ENCODE measurements at places on chromosomes 16 and 17.

GRCh38 chr17:82908543-82909160 lies 68.8 kb upstream of the ZNF750 start:
- no peak for DNase-seq

GRCh38 chr17:76088041-76088867 lies 9.3 kb downstream of the ZACN start:
- DNase-seq, result no peak

DNA sequence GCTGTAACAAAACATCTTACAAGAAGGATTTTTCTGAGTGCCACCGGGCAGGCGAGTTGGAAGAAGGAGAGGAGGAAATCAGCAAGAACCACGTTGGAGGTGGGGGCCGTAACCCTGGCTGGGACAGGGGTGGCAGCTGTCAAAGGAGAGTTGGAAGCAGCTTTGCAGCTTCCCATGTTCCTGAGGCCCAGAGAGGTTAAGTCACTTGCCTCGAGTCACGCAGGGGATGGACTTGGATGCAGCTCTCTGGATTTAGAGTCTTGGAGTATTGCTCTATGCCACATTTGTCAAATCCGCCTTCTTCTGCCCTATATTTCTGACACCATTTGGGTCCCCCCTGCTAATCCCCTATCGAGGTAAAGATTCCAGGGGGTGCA lies 83.0 kb upstream of the CIBAR2 start:
- no peak for DNase-seq

DNA sequence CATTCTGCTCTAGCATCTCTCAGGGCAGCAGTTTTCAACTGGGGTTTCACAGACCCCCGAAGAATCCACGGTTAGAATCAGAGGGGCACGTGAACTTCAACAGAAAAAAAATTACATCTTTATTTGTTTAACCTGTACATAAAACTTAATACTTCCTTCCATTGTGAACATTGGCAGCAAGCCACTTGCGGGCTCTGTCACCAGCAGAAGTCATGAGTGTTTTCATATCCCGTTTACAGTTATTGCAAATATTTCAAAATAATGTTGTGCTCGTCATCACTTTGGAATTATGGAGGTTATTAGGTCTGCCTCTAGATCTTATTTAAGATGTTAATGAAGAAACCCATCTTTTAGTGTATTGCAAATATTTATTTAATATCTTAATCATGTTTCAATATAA lies 109.8 kb downstream of the SDR42E1 start:
- no peak for DNase-seq

DNA sequence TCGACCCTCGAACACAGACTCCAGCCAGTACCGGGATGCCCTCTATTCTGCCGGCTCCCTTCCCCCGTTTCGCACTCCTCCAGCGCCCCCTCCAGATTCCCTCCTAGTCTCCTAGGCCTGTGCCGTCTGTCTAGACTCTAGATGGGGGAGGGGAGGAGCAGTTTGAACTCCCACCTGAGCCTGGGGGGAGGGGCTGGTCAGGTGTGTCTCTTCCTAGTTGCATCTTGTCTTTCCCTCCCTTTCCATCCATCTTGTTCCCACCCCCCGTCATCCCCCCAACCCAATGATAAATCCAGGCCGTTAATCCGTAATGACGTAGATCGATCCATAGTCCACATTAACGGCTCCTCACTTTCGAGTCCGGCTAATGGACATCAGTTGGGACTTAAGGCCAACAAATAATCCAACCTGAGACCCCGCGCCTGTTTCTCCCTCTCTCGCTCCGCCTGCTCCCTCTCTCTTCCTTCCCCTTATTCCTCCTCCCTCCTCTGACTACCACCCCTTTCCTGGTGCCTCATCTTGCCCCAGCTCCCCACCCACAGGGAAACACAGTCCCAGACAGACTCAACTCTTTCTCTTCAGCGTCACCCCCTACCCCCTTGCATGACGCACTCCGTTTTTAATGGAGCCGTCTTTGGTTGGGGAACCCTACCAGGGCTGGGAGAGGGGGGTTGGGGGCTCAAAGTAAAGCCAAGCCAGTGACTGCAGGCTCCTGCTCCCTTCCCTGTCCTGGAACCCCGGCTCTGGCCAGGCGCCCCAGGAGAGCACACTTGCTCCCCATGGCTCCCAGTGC lies 3.4 kb upstream of the HOXB5 start:
- peak; percentile 52 for DNase-seq

DNA sequence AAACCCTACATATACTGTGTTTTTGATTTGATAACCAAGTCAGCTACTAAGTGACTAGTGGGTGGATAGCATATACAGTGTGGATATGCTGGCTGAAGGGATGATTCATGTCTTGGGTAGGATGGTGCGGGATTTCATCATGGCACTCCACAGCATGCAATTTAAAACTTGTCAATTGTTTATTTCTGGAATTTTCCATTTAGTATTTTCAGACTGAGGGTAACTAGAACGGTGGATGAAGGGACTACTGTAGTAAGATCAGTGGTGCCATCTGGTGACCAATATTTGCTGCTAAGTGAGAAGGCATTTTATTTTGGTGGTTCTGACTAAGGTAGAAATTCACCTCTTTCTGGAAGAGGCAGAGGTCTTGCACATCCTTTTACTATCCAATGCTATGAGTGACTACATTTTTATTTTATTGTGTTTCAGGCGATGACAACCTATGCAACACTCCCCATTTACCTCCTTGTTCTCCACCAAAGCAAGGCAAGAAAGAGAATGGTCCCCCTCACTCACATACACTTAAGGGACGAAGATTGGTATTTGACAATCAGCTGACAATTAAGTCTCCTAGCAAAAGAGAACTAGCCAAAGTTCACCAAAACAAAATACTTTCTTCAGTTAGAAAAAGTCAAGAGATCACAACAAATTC lies 3.1 kb downstream of the CDC6 start:
- DNase-seq, result no peak

Data from NCI-H2029 treated with DMSO at 0.1 percent for 48 hours (cell line).